ENCODE measurements at places on chromosomes 13 and 19. TPM values are rescaled to one million over a fixed set of nuclear protein-coding genes. Genes with fewer than 3 reads are reported as not detected.

DNA sequence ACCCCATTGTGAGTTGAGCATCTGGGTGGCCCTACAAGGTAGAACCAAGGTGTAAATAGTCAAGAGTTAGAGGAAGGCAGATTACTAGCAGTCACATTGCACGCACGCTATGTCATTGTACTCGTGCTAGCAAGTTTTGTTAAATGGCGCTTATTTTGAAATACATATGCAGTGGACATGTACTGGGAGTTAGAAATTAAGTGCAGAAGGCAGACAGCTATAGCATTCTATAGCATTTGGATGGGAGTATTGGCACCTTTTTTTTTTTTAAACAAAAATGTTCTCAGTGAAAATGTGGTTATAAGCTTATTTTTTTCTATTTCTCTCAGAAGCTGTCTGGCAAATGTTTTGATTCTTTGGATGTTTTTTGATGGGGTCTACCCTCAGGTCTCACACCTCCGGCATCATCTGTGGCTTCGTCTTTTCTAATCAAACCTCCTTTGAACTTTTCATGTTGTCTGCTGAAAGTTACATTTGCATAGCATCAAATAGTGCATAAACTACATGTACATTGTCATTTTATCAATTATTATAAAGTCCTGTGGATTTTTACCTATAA, 68.1 kb downstream of the ARHGEF7 start:
- no peak for DNase-seq

- DNase-seq = no peak
Observed at GRCh38 chr19:5961969-5962945, 15.7 kb downstream of the RANBP3 start.

DNA sequence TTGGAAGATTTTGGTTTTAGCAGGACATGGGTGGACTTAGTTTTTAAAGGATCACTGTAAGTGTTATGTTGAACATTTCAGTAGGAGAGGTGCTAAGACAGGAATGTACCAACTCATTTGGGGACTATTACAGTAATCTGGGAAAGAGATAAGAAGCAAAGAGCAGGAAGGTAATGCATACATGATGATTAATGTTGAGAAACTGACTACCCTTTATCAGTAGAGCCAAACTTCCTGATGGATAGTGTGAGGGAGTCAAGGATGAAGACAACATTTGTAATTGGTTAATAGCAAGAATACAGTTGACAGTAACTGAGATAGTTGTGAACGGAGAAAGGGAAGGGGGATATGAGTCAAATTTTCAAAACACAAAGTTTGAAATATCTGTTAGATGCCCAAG, 421.9 kb upstream of the PRR20A start:
- DNase-seq = no peak

DNA sequence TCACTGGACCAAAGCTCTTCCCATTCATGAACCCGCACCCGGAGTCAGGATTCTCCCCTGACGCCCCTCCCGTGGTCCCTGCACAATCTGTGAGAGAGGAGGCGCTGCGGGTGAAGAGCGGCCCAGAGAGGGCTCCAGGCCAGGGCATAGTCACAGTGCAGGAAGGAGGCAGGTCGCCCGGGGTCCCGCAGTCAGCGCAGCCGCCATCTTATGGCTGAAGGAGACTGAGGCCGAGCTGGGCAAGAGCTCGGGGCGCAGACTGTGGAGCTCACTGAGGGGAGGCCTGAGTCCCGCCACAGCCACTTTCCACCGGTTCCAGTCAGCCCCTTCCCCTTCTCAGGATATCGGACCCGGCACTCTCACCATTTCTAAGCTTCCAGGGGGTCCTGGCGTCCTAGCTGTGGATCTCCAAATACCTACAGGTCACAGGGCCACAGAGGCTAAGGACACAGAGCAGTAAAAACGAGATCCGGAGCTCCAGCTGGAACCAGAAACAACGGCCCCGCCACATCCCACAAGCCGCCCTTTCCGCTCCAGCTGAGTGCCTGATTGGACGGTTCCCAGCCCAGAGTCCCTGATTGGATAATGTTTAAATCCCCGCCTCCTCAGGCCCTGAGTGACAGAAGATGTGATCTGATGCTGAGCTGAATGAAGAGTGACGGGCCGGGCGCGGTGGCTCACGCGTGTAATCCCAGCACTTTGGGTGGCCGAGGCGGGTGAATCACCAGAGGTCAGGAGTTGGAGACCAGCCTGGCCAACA, at the start of gene ZNF99:
TSS of gene ZNF99 (minus strand) at position 501 of the 760 bp plus-strand sequence. CDS start at position 366, 135 bp downstream.
- DNase-seq = no peak

DNA sequence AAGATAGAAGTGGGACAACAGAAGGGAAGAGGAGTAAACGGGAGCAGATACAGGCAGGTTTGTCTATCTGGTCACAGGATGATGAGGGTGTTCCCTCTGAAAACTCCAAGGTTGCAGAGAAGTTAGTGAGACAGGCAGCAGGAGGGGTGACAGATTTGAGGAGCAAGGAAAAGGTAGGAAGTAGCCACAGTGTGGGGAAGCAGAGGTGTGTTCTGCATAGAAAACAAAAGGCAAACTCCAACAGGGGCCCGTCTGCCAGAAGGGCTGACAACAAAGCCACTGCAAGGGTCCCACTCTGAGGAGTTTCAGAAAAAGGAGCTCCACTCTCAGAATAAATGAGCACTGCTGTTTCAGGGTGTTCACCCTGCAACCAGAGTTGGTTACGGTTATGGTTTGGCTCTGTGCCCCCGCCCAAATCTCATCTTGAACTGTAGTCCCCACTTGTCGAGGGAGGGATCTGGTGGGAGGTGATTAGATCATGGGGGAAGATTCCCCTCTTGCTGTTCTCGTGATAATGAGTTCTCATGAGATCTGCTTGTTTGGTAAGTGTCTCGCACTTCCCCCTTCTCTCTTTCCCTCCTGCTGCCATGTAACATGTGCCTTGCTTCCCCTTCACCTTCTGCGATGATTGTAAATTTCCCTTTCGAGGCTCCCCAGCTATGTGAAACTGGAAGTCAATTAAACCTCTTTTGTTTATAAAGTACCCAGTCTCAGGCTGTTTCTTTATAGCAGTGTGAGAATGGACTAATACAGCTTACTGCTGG, 32.1 kb downstream of the SMAD9 start:
- DNase-seq = no peak

GRCh38 chr19:33227242-33227650, 1.6 kb upstream of the SLC7A10 start:
- DNase-seq = no peak

Gene CGB8
- total RNA-seq = 0.77 TPM

Data from HFFc6 (cell line).